DND-41 (cell line): ENCODE measurements at places on chromosomes 11 and 22.

DNA sequence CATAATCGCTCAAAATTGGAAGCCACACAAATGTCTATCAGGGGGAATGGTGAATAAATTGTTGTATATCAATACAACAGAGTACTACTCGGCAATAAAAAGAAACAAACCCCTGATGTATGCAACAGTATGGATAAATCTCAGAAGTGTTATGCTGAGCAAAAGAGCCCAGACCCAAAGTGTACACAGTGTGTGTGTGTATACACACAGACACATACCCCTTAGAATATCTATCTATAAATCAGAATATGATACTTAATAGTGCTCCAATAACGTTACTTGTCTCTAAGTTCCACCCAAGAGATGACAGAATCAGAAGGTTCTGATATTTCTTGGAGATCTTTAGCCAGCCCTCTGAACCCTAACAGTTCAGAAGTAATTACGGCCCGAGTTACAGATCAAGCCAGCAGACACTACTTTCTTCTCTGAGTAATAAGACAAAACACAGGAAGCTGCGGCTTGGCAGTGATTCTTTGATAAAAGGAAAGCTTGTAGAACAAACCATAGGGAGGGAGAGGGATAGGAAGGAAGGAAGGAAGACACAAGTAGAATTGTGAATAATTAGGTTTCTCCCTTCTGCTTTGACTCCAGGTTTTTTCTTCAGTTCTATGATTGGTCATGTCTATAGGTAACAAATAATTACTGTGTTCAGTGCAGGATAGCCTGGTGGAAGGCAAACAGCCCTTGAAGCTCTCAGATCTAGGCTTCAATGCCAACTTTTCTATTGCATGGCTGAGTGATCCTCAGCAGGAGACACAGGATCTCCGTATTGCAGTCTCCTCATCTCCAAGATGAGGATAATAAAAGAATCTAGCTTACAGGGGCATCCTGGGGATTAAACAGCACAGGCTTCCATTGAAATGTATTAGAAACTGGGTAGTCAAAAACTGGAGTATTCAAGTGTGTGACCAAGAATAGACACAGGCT is 75.6 kb upstream of the TEAD1 start:
- DNase-seq = peak; percentile 51

GRCh38 chr22:20980938-20981722 is 967 bp upstream of the LZTR1 start:
- DNase-seq = no peak

DNA sequence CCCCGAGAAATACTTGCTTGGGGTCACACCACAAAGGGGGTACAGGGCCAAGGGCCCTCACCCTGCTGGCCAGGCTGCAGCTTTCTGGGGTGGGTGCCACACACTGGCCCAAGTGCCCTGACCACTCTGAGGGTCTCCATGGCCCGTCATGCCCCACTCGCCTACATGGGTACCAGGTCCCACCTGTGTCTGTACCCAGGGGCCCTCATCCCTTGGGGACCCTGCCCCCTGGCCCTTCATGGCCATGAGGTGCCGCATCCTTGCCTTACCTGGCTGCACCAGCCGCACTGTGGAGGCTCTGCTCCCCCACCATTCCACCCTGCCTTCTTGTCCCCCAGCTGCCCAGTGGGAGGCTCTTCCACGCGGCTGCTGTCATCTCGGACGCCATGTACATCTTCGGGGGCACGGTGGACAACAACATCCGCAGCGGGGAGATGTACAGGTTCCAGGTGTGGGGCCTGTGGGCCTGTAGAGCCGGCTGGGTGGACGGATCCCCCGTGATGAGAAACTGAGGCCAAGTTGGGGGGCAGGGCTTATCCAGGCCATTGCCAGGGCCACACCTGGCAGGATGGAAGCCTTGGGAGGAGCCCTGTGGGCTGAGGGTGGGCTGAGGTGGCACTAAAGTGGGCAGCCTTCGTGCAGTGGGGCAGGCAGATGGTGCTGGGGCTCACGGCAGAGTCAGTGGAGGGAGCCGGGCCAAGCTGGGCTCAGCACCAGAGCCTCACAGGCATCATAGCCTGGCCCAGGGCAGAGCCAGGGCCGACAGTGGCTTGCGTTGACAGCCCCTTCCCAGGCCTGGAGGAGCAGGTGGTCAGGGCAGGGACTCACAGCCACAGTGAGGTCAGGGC is 9.2 kb downstream of the THAP7 start:
- no peak for DNase-seq

DNA sequence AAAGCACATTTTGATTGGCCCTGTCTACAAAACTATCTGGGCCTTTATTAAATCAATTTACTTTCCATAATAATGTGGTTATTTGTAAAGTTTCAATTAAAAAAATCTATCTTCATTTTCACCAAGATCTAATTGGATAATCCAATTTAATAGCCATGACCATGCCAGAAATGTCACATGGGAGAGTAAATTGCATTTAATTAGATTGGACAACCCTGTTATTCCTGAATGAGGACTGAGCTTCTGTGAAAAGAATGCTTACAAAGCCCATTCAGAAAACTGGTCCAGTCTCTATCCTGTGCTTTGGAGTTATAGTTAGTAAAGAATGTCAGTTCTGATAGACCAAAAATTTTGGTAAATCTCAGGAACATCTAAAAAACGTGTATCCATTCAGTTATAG is 541.9 kb upstream of the ANO5 start:
- no peak for DNase-seq

DNA sequence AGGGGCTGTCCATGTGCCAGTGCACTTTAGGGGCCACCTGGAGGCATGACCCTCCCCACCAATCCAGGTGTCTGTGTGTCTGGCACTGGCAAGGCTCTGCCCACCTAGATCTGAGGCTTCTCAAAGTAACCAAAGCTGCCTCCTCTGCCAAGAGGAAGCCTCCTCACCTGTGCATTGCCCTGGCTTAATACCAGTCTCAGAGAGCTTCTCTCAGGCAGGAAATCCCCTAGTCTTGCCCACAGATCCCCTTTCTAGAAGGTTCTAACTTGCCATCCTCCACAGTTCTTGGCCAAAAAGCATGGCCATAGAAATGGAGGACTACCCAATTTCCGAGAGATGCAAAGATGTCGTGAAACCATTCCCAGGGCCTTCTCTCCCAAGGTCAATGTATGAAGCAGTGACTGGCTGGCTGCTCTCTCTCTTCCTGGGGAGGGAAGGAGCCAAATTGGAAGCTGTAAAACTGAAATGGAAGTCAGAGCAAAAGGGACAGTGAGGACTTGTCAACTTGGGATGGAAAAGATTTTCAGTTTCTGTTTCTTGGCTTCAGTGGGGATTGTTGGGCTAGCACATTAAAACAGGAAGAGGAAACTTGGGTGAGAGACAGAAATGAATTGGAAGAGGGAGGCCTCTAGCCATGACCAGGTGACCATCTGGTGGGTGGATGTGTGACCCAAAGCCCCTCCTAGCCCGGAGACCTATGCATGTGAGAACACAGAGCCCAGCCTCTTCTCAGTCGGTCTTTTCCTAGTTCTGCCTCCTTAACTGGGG is 68.8 kb downstream of the PRDM11 start:
- no peak for DNase-seq

DNA sequence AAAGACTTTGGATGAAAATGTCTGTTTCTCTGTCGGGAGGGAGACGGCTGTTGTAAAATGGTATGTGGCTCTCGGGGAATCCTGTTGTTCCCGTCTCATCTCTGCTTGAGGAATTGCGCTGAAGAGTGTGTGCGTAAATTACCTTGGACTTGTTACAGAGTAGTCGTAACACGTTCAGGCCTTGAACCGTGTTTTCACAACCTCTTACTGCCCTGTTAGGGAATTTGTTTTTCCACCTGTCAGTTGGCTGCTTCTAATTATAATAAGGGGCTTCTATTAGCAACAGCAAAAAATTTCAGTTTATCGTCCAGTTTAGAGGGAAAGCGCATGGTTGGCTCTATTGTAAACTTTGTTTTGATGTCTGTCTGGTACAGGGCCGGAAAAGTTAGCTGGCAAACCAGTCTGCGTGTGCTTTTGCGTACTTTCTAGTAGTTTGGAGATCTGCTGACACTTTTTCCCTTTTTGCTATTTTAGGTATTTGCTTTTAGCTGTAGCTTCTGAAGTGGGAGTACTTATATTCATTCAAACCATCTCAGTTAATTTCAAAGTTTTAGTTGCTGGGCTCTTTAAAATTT is 1.5 kb downstream of the HIPK3 start:
- DNase-seq = no peak

DNA sequence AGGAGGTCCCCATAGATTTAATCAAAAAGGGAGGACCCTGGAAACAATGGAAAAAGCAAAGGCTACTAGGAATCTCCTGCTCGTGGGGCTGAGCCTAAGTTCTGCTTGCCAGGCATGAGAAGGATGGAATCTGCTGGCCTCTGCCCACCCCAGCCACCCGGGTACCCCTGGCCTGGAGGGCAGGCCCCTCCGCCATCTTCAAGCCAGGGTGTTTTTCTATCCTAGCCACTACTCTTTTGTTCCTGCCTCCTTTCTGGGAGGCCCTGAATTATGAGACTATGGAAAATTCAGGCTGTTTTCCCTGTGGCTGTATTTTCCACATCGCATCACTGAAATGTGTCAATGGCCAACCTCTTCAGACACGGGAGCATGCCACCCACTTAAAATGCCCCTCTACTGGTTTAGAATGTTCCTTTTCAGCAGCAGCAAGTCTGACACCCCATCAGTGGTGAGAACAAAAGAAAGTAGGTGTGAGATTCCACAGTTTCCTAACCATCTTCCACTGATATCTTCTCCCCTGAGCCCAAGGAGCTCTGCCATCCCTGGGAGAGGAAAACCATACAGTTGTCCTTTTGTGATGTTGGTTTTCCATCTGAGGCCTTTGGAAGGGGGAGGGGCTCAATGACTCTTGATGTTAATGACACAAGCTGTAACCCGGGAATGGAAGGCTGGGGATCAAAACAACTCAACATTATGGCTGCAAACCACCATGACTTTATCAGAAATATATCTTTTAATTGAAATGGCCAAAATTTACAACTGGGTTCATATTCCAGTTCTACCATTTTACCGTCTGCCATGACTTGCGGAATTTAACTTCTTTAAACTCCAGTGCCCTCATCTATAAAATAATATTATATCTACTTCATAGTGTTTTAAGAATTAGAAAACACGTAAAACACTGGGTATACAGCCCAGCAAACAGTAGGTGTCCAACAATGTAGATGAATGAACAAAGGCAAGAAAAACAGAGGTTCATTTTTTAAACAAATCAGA is 22.2 kb downstream of the DKK3 start:
- DNase-seq = no peak
